ENCODE measurements at places on chromosomes 2 and 18. TPM values are rescaled to one million over a fixed set of nuclear protein-coding genes. Genes with fewer than 3 reads are reported as not detected.

GRCh38 chr2:238963161-238963970, 115.5 kb downstream of the TWIST2 start:
- no peak for DNase-seq

DNA sequence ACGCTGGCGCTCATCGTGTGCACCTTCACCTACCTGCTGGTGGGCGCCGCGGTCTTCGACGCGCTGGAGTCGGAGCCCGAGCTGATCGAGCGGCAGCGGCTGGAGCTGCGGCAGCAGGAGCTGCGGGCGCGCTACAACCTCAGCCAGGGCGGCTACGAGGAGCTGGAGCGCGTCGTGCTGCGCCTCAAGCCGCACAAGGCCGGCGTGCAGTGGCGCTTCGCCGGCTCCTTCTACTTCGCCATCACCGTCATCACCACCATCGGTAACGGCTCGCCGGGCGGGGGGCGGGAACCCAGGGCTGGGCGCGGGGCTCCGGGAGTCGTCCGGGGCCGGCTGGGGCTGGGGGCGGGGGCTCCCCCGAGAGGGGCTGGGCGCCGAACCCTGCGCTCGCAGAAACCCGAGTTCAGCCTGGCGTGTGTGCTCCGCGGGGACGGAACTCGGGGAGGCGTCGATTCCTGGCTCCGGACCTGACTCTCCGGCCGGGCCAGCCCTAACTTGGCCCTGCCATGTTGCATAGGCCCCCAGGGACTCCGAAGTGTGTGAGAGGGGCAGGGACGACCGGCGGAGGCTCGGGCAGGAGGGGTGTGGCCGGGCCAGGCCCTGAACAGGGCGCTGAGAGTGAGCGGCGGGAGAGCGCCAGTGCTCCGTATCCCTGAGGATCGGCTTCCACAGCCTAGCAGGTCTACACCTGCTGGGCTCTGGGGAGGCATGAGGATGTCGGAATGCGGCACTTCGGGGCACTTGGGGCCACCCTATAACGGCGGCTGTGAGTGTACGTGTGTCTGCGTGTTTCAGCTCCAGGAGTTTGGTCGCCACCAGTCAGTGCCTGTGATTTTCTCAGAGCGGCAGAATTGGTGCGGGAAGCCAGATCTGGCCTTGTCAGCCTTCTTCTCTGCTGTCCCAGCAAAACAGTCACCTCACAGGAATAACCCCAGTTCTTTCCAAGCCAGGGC, 651 bp downstream of the KCNK3 start:
- DNase-seq: no peak

DNA sequence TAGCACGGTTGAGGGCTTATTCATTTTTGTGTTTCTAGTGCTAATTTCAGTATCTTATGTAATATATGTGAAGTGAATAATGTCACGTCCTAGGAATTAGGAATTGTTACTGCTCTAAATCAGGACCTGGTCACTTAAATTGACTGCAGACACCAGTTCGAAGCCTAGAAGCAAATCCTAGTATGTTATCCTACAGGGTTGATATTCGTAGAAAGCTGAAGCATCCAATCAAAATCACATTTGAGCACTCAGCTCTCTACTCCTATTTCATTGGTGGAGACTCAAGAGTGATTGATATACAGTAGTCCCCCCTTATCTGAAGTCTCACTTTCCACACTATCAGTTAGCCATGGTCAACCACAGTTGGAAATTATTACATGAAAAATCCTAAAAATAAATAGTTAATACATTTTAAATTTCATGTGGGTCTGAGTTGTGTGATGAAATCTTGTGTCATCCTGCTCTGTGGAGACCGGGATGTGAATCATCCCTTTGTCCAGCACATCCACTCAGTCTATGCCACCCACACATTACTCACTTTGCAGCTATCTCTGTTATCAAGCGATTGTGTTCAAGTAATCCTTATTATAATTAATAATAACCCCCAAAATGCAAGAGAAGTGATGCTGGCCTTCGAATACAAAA, 35.2 kb upstream of the SCN9A start:
- no peak for DNase-seq

GRCh38 chr2:17608251-17608650, 67.8 kb downstream of the VSNL1 start:
- DNase-seq: no peak

DNA sequence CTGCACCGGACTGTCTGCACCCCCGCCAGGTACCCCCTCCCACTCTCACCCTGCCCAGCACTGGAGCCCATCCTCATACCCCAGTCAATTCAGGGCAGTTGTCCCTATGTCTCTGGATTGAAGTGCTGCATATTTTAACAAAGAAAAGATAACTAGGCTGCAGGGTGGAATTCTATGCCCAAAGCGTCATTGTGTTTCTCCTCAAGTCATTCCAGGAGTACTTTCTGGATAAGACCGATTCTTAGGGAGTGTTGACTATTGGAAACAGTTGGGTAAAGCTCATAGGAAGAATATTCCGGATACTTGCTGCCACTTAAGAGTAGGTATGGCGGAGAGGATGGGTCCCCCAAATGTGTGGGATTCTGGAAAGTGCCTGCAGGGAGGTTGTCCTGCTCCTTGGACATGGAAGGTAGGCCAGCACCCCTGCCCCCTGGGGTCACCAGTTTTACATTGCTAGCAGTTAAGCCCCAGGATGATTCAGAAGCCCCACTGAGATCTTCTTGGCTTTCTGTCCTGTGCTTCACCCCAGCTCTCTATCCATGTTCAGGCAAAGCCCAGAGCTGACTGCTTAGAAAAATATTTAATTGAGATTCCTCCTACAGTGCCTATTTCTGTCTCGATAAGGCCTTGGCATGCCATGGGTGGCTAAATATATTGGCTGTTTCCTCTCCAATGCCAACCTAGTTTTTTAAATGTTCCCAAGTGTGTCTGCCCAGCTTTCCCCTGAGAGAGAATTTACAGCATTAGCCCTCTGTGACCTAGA, 48.2 kb downstream of the RPL37A start:
- DNase-seq: no peak

- DNase-seq: no peak
Measured at GRCh38 chr2:36677386-36677785, 19.1 kb upstream of the VIT start.

DNA sequence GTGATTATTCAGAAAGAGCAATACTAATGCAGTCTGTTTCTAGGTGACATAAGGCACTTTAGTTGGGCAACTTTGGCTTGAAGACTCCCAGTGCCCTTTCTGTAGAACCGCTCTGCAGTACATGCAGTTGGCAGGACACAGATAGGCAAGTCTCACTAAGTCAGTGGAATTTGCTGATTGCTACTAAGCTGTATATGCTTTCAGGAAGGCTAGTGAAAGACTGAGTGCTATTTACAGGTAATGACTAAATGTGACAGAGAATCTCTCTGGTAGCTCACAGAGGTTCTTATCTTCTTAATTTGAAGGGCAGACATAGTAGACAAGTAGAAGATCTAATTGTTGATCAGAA, 243.0 kb downstream of the WDPCP start:
- DNase-seq: no peak

DNA sequence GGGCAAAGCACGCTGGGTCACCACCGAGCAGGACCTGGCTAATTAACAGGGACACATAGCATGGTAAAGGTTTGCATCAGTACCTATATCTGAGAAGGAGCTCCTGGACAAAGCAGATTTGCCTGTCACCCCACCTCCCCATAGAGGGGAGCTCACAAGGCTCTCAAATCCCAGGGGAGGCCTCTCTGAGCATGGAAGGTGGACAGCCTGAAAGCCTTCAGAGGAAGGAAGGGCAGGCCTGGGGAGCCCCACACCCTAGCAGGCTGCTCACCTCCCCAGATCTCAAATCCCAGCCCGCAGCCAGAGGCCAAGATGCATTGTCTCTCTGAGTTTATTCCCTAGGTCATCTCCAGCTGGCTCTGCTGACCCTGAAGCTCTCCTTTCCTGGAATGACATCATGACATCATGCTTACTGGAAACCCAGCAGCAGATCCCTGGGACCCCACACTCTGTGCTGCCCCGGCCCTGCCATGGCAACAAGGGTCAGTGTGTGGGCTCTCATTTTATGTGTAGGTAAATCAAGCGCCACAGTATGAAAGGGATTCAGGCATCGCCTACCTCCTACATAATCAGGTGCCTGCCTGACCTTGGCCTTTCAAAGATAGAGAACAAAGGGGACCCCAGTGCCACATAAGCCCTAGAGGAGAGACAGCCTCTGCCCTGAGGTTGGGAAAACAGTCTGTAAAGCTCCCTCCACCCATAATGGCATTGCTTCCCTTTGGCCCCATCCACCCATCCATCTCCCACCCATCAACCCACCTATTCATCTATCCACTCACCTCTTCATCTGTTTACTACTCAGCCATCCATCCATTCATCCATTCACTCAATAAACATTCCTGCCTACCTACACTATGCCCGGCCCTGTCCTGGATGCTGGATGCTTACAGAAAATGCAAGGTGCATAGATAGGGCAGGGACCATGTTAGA, 15.7 kb upstream of the TEX51 start:
- no peak for DNase-seq

Gene GAL3ST2
- total RNA-seq: 2.8 TPM

DNA sequence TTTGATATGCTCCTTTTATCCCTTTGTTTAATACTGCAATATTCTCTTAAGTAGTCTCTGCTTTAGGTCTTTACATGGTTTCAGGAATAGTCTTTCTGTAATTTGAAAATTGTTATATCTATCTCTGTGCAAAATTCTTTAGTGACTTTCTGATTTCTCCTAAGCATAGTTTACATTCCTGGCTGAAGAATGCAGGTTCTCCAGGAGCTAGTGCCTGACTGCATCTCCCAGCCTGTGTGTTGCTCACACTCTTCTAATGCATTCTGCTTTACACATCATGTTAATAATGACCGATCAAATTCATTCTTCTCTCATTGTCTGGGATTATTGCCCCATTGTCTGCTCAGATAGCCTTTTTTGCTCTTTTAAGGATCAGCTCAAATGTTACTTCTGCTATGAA, 1349.2 kb downstream of the DSC3 start:
- DNase-seq: no peak

DNA sequence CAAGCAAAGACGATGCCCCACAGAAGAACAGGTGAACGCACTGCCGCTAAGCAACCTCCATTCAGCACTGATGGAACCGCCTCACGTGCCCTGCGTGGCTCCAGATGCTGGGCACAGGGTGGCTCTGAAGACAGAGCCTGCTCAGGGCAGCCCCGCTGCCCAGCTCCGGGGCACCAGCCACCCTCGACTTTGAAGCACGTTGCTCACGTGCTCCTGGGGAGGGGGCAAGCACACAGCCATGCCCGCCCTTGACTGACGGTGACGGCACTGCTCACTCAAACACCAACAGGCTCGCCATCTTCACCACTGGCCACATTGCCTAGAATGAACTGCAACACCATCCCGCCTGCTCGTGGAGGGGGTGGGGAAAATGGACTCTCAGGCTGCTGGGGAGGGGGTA, 251.3 kb downstream of the HDAC4 start:
- no peak for DNase-seq

GRCh38 chr2:15383695-15384350, 177.3 kb downstream of the NBAS start:
- DNase-seq: no peak

DNA sequence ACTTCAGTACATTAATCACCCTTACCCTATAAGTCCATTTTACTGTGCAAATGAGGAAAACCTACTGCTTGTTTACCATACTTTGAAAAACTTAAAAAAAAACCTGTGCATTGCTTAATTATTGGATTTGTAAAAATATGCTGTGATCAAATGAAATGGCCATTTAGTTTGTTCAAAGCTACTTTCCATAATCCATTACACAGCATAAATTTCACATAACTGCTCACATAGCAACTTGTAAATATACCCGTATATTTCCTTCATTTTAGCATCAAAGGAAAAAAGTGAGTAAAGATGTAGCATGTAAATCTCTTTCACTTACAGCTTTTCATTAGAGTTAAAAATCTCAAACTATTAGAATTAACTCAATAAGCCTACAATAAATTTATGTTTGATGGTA, 415.1 kb downstream of the NR4A2 start:
- DNase-seq: no peak

Gene SPP2
- not detected for total RNA-seq

Gene SP140
- total RNA-seq: 55.3 TPM

GRCh38 chr2:11467129-11467649, 1.2 kb upstream of the E2F6 start:
- no peak for DNase-seq

GRCh38 chr2:43333656-43334144, 107.3 kb upstream of the ZFP36L2 start:
- no peak for DNase-seq

- no peak for DNase-seq
Measured at GRCh38 chr2:14053105-14053504, 579.4 kb upstream of the LRATD1 start.

Gene CYP1B1
- 90.3 TPM for total RNA-seq

DNA sequence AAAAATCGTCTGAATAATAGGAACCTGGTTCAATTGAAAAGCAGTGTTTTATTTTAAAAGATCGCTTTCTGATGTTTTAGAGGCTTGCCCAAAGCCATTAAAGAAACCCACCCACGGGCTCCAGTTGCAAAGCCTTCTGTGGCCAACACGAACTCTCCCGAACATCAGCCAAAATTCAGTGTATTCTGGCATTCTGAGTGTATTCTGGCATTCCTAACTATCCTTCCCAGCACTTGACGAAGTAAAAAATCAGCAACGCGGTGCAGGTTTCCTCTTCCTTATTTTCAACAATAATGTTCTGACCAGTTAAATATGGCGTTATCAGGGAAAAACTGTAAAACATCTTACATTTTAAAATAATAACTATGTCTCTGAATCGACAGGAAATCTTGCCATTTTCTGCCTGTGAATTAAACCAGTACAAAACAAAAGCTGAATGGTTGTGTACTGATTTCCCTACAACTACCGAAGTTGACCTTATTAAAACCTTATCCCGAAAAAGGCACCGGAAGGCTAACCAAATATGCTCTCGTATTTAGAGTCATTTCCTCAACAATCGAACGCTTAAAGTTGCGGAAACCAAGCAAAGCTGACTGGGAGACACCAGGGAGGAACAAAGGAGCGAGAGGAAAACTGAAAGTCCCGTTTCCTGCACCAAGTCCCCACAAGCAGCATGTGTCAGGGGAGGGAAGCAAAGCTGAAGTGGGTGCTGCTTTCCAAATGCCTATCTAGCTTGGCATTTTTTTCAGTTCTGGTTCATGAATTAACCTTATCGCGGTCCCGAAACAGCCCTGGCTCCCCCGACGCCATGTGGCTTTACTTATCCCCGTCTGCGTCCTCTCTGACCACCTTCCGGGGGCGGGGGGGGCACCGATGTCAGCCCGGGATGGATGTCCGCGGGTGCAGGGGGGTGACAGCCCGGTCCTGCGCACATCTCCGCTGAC, 44.3 kb downstream of the ZNF516 start:
- DNase-seq: no peak

Gene GPR35
- total RNA-seq: 7.6 TPM

Gene CD226
- 153 TPM for total RNA-seq

DNA sequence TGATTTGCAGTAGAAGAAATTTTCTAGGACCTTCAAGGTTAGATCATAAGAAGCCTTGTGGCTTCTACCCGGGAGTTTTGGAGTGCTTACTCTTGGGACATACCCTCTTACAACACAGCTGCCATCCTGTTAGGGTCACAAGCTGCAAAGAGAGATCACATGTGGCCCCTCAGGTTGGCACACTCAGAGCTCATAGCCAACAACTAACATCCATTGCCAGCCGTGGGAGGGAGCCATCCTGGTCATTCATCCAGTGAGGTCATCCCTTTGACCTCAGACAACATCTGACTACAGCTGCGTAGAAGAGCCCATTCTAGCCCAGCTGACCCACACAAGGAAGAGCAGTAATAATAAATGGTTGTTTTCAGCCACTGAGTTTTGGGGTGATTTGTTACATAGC, 76.9 kb upstream of the NABP1 start:
- DNase-seq: no peak

Gene MC4R
- total RNA-seq: not detected

GRCh38 chr2:166563894-166564293, 69.8 kb upstream of the SCN7A start:
- no peak for DNase-seq

Data from natural killer cell treated with Interleukin-12 subunit alpha and Interleukin-12 subunit beta and Interleukin-15 and Interleukin-18, amount 100 ng/mL, for 72 hours (primary cell).